ENCODE measurements at places on chromosomes 6 and 20.
A peak's percentile ranks its signal among the peaks of the same experiment; 100 is the strongest.

DNA sequence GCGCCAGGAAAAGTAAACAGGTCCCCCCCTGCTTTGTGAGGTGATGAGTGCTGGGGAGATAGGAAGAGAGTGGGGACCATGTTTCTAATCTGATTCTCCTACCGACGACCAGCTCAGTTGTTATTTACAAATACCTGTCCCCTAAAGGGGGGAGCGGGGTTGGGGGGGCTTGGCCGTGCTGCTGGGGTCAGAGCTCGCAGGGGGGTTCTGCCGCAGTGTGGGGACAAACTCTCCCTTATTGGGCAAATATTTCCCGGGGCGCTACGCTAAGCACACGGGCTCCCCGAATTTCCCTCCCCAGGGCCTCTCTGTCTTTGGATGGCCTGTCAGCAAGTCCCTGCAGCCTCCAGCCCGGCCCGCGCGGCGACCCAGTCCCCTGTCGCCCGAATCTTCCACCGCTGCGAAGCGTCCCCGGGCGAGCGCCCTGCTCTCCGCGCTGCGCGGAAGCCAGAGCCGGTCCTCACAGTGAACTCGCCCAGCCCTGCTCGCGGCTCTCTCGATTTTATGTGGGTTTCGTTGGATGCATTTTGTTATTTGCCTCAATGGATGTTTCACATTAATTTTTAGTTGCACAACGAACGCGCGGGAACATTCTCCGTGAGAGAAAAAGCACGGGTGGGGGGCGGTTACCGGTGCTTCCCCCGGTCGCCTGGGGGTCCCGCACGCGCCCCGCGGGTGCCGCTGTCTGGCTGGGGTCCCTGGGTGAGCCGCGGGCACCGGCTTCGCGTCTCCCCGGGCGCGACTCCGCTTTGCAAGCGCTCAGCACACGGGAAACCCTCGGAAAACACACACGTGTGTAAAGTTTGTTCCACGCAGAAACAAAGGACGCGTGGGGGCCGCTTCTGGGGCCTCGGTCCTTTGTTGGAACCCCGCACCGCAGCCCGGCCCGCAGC is 1.5 kb upstream of the STX16 start:
- DNase-seq: no peak

- no peak for DNase-seq
These were observed 101.9 kb downstream of the FIG4 start for GRCh38 chr6:109793021-109793420.

GRCh38 chr6:30265181-30265580 is 52.0 kb upstream of the TRIM26 start:
- DNase-seq: peak; percentile 63

- no peak for DNase-seq
These were observed 17.3 kb upstream of the POU5F1 start for GRCh38 chr6:31187780-31188194.
